ENCODE measurements at places on chromosomes 7 and 10.

DNA sequence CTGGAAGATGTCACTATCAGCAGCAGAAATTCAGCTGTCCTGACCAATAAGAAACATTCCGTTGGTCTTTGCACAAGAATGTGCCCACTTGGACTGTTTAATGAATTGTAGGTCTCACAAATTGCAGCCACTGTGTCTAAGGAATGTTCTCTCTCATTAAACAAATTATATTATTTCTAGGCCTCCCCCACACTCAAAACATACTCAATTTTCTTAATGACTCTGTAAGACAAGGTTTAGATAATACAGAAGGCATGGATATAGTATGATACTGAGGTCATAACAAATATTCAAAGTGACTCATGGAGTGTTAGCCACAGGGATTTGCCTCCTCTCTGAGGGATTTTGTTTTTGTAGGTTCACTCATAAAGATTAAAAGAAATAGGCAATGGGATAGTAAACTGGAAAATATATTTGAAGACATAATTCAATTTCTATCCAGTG is 197.5 kb downstream of the PTN start:
- DNase-seq: no peak

DNA sequence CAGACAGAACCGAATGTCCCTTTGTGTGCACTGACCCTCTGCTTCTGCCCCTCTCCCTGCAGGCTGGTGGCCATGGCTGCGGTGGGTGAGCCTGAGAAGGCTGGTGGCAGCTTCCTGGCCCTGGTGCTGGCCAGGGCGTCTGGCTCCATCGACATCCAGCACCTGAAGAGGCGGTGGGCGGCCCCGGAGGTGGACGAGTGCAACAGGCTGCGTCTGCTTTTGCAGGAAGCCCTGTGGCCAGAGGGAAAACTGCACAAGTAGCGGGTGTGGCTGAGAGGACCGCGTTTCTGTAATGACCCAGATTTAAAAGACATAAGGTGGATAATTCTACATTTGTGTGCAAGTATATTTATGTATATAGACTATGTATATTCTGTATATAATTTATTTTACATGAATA is 89.2 kb downstream of the DYNC2I1 start:
- no peak for DNase-seq

DNA sequence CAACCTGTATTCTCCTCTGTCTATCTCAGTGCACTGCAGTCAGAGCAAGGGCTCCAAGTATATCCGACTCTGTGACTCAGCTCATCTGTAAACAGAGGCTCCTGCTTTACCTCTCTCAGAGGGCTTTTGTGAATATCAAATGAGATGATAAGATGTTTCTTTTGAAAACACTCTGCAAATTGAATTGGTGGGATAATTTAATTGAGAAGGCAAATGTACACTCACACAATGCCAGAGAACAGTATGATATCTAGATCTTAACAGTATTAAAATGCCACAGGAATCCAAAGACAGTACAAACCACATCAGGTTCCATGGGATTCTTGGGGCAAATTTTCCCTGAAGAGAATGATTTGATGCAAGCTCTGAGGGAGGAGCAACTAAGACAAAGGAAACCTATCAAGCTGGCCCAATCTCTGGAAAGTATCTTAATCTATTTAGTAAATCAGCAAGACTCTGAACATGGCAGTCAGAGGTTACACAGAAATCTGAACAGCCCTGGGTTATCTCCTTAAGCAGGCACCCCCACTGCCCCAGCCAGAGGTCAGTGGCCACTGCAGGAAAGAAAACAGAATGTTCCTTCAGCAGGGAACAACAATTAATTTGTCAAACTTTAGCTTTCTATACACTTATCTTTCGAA is 45.9 kb downstream of the DOCK4 start:
- DNase-seq: peak; percentile 62

DNA sequence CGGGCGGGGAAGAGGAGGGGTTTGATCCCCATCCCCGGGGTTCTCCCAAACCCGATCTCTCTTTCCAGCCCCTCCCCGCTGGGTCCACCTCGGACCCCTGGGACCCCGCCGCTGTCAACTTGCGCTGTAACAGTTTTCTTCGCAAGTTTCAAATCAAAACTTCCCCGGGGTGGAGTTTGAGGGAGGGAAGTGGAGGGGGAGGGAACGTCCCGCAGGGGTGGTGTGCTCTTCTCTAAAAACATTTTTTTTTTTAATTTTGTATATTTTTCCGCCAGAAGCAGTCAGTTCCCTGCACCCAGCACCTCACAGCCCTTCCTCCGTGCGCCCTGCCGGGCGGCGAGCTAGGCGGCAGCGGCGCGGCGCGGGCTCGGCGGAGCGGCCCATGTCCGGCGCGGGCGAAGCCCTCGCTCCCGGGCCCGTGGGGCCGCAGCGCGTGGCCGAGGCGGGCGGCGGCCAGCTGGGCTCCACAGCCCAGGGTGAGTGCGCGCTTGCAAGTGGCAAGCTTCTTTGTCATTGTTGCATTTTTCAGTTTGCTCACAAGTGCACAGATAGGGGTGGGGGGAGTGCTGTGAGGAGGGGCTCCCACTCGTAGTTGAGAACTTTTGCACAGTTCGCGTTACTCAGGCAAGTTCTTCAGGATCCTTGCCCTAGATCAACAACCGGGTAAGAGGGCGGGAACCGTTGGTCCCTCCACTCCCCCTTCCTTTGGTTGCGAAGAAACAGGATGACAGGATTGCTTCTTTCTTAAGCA is 933 bp downstream of the MDFIC start:
- DNase-seq: no peak

DNA sequence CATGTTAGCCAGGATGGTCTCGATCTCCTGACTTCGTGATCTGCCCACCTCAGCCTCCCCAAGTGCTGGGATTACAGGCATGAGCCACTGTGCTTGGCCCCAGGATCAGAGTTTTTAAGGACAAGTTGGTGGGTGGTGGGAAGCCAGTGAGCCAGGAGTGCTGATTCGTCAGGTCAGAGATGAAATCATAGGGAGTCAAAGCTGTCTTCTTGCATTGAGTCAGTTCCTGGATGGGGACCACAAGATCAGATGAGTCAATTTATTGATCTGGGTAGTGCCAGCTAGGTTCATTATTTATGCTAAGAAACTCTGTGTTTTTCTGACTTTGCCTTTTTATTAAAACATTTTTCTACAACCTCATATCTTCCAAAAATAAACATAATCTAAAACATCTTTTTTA is 423.8 kb downstream of the ARL4A start:
- DNase-seq: no peak

DNA sequence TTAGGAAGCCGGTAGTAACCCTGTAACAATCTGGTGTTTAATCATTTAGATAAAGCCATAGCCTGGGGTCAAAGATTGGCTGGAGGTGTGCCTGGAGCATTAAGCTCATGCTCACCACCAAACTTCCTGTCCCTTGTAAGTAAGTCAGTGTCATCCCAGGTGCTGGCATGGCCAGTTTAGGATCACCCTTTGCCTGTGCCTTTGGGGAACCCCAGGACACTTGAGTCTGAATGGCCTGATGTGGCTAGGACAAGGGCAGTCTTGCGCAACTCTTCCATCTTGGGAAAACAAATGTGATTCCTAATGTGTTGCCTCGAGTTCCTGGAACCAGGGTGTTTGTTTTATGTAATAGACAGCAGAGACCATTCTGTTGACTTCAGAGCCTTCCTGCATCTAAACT is 154.8 kb downstream of the GRK5 start:
- no peak for DNase-seq
